ENCODE measurements at places on chromosomes 5 and 9. TPM values are rescaled to one million over a fixed set of nuclear protein-coding genes. Genes with fewer than 3 reads are reported as not detected.

DNA sequence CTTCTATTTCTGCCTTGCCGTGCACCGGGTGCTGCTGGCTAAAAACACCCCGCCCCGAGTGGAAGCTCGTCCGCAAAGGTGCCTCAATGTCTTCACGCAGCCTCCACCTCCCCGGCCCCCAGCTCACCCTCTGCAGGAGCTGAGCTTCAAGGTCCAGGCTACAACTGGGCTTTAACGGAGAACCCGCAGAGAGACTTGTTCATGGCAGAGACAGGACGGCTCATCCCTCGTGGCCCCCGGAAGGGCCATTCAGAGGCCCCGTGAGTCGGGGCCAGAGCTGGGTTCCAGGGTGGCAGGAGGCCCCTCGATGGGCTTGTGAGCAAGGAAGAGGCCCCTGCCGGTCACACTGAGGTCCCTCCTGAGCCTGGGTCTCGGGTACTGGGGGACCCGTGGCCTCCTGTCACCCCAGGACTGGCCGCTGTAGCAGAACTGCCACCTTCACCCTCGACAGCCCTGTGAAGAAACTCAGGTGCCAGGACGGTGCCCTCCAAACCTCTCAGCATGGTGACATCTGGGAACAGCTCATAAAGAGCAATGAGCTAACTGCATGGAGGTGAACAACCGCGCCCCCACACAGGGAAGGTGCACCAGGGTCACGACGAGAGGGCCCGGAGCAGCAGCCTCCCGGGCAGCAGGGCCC lies 58.0 kb upstream of the UBAC1 start:
- H3K36me3 ChIP-seq, result no peaks in the 10 kb centered on the region
- no peak for DNase-seq
- H3K4me1 ChIP-seq, result no peaks in the 10 kb centered on the region
- H3K27ac ChIP-seq, result no peak overlapping the region
- H3K4me3 ChIP-seq, result no peak overlapping the region
- H3K27me3 ChIP-seq, result no peaks in the 10 kb centered on the region

OBP2A gene
- not detected for total RNA-seq

DNA sequence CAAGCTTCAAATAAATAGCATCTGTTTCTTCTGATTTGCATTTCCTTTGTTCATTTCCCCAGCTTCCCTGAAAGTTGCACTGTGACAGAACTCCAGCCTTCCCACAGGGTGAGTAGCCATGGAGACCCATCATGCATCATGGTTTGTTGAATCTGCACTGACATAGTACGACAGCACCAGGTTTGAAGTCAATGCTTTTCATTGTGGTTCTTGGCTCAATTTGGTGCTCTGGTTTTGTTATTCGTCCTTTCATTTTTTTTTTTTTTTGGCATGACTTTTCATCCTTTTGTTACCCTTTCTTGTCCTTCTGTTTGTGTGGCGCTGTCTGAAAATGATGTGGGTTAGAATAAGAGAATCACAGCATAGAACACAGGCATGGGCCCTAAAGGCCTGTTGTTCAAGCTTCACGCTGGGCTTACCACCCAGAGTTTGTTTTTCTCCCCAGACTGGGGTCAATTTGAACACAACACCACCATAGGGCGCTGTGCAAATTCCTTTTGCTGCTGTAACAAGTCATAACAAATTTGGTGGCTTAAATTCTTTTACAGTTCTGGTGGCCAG lies 206.2 kb upstream of the CDH10 start:
- DNase-seq, result no peak
- no peaks in the 10 kb centered on the region for H3K36me3 ChIP-seq
- no peaks in the 10 kb centered on the region for H3K4me1 ChIP-seq
- H3K27ac ChIP-seq, result no peak overlapping the region
- H3K4me3 ChIP-seq, result no peak overlapping the region
- H3K27me3 ChIP-seq, result no peaks in the 10 kb centered on the region

EIF4E1B gene
- not detected for total RNA-seq

GRCh38 chr5:74877624-74878304 lies 11.6 kb upstream of the FAM169A start:
- no peak overlapping the region for H3K27ac ChIP-seq
- H3K4me3 ChIP-seq, result no peak overlapping the region
- DNase-seq, result no peak
- H3K4me1 ChIP-seq, result no peaks in the 10 kb centered on the region

PCDHGB6 gene
- total RNA-seq, result 0.05 TPM

CFAP90 gene
- not detected for total RNA-seq

ZDHHC11 gene
- 3.6 TPM for total RNA-seq

GRCh38 chr5:5318426-5319190 lies 103.9 kb upstream of the ICE1 start:
- no peaks in the 10 kb centered on the region for H3K4me1 ChIP-seq
- no peak for DNase-seq
- H3K36me3 ChIP-seq, result no peaks in the 10 kb centered on the region
- no peaks in the 10 kb centered on the region for H3K27me3 ChIP-seq

ZMYND19 gene
- total RNA-seq, result 50.9 TPM

GRCh38 chr9:133796562-133796961 lies 58.4 kb upstream of the SARDH start:
- H3K4me3 ChIP-seq, result no peak overlapping the region
- H3K36me3 ChIP-seq, result no peaks in the 10 kb centered on the region
- peaks cover 2% of the 10 kb centered on the region for H3K4me1 ChIP-seq
- peaks cover 2% of the 10 kb centered on the region for H3K27me3 ChIP-seq
- no peak for DNase-seq
- no peak overlapping the region for H3K27ac ChIP-seq

OTP gene
- not detected for total RNA-seq

GRCh38 chr5:139341187-139341688 lies 416 bp upstream of the PAIP2 start:
- peaks cover 50% of the 10 kb centered on the region for H3K4me1 ChIP-seq
- H3K4me3 ChIP-seq, result peak overlapping the region; percentile 100
- H3K27me3 ChIP-seq, result no peaks in the 10 kb centered on the region
- H3K36me3 ChIP-seq, result peaks cover 5% of the 10 kb centered on the region
- DNase-seq, result peak; percentile 6
- H3K27ac ChIP-seq, result peak overlapping the region; percentile 99

SOX30 gene
- total RNA-seq, result 0.57 TPM

- peaks cover 17% of the 10 kb centered on the region for H3K4me1 ChIP-seq
- no peak overlapping the region for H3K4me3 ChIP-seq
- no peak overlapping the region for H3K27ac ChIP-seq
- H3K27me3 ChIP-seq, result no peaks in the 10 kb centered on the region
- no peaks in the 10 kb centered on the region for H3K36me3 ChIP-seq
Observed at GRCh38 chr5:72204946-72205345, 97.7 kb downstream of the MAP1B start.

ZNF618 gene
- 0.10 TPM for total RNA-seq

DNA sequence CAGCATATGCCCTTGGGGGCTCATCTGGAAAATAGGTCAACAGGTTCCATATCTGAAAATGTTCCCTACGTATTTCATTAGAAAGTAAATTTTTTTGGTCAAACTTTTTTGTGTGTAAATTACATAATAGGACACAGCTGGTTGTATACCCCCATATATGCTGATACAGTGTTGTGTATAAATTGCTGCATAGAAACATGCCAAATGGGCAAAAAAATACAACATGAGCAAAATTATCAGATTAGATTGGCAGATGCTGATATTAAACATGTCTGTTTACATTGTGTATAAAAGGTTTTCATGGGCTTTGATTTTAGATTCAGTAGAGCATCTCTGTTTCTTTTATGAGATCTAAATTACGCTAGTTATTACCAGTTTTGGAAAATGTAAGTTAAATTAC lies 2223.0 kb downstream of the MAT2B start:
- no peaks in the 10 kb centered on the region for H3K4me1 ChIP-seq
- no peaks in the 10 kb centered on the region for H3K27me3 ChIP-seq
- H3K4me3 ChIP-seq, result no peak overlapping the region
- H3K36me3 ChIP-seq, result no peaks in the 10 kb centered on the region
- no peak for DNase-seq
- no peak overlapping the region for H3K27ac ChIP-seq

DNA sequence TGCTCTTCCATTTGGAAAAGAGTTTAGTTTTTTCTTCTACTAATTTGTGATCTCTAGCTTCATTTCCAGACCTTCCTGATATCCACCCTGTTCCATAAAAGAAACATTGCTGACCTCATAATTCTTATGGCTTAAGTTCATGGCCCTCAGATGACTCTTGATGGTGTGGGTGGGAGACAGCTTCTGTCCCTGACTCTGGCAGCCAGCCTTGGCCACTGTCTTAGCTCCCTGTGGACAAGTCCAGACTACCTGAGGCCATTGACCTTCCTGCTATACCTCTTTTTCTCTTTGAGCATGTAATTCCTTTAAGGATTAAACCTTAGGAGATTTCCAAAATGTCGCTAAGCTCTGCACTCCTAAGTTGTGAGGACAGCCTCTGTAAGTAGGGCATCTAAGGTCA lies 101.1 kb upstream of the DAP start:
- H3K4me3 ChIP-seq, result no peak overlapping the region
- no peaks in the 10 kb centered on the region for H3K4me1 ChIP-seq
- peaks cover 16% of the 10 kb centered on the region for H3K27me3 ChIP-seq
- no peaks in the 10 kb centered on the region for H3K36me3 ChIP-seq
- DNase-seq, result no peak

GRCh38 chr5:72854419-72854818 lies 38.0 kb downstream of the TNPO1 start:
- peaks cover 59% of the 10 kb centered on the region for H3K4me1 ChIP-seq
- DNase-seq, result no peak

CCL27 gene
- not detected for total RNA-seq

DNA sequence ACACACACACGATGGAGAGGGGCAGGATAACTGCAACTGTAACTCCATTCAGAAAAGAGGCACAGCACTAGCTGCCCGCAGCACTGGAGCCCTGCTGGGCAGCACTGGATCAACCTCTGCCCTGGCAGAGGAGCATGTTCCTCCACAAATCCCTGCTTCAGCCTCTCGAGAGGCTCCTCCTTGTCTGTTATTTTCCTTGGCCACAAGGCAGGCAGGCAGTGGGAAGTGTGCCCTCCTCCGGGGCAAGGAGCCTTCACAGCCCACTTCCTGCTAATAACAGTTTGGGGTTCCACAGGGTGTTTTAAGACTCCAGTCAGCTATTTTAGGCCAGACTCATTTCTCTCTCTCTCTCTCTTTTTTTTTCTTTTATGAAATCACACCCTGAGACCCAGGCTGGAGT lies 11.8 kb downstream of the FXN start:
- no peaks in the 10 kb centered on the region for H3K27me3 ChIP-seq
- no peak overlapping the region for H3K4me3 ChIP-seq
- no peak overlapping the region for H3K27ac ChIP-seq

DNA sequence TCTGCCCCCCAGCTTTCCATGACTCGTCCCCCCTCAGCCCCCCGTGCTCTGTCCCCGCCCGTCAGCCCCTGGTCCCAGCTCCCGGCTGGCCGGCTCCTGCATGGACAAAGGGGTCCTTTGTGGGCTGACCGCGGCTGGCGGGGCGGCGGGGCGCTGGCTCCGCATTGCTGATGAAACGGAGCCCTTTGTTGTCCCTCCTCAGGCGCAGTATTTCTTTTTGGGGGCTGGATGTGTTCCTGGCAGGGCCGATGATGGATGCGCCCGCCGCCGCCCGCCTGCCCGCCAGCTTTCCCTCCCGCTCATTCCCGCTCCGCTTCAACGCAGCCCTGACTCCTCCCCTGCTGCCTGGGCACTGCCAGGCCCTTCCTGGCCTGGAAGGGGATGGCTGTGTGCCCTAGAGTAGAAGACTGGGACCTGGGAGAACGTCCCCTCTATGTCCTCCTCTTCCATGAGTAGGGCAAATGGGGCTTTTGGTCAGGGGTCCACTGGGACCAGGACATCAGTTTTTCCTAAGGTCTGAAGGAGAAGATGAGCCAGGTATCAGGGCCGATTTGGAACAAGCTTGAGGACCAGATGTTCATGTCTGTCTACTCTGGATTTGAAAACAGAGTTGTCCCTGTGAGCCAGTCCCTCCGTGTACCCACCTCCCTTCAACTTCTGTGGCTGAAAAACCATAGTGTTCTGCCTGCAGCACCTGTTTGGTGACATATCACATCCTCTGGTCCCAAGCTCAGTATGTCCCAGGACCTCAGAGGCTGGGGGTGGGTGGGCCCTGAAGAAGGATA lies 29.0 kb downstream of the CXXC5 start:
- no peak overlapping the region for H3K27ac ChIP-seq
- no peak for DNase-seq
- no peaks in the 10 kb centered on the region for H3K4me1 ChIP-seq
- H3K4me3 ChIP-seq, result no peak overlapping the region

POU5F2 gene
- total RNA-seq, result 0.27 TPM

DNA sequence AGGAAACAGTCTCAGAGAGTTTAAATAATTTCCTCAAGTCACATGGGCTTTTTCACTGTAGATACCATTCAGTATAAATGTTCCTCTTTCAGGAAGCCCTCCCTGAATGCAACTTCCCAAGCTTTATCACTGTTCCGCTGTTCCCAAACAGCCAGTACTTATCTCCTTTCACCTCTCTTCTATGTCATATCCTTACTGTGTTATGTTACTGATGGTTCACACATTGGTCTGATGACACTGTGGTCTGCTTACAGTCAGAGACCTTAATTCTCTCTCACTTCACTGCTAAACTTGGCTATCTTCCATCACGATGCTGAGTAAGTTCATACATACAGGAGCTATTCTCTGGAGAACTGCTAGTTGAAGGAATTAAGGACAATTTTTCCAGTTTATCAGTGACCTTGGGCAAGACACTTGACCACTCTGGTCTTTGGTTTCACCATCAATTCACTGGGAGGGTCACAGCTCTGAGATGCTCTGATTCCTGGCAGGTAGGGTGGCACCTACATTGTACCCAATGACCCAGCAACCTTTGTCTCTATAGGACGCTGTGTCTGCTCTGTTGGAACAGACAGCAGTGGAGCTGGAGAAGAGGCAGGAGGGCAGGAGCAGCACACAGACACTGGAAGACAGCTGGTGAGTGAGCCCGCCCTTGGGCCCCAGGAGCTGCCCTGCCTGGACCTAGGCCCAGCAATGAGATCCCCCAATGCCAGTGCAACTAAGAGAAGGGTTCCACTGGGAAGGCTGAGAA lies 42.1 kb upstream of the RARS1 start:
- H3K4me3 ChIP-seq, result no peak overlapping the region
- no peaks in the 10 kb centered on the region for H3K4me1 ChIP-seq
- peaks cover 2% of the 10 kb centered on the region for H3K36me3 ChIP-seq

DNA sequence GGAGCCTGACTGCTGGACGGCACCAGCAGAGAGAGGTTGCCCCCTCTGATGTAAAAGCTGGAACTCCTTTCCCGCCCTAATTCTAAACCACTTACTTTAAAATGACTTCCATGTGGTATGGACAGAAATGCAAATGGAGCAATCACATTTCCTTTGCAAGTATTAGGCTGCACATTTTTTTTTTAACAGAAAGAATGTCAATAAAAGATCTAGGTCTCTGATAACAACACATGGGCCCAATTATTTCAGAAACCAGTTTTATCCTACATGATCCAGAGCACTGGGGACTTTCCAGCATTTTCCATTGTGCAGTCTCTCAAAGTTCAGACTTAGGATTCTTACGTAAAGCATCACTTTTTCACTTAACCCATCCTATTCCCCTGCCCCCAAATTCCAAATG lies 203.7 kb downstream of the NXNL2 start:
- H3K4me3 ChIP-seq, result no peak overlapping the region
- H3K36me3 ChIP-seq, result no peaks in the 10 kb centered on the region
- H3K27me3 ChIP-seq, result peaks cover 2% of the 10 kb centered on the region
- no peak for DNase-seq
